Chondrocyte (in vitro differentiated cells): ENCODE measurements at places on chromosomes 11 and 22.
A peak's percentile ranks its signal among the peaks of the same experiment; 100 is the strongest.

DNA sequence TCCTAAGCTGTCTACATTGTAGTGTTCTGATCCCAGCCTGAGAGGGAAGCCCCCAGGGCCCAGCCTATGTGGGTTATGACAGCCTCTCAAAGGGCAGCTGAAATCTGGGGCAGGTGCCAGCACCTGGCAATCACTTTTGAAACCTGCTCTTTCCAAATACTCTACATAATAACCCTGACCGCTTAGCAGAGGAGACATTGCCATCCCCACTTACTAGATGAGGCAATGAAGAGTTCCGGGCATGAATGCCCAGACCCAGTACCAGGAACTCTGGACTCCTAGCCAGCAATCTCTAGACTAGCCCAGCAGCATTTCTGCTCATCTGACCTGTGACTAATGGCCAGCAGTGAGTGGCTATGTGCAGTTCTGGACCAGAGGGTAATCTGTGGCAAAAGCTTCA, 412.4 kb upstream of the CADM1 start:
- DNase-seq: no peak

- DNase-seq: peak; percentile 76
Measured at GRCh38 chr11:66859686-66860448, 3.0 kb downstream of the LRFN4 start.

GRCh38 chr22:37080838-37081237, 28.7 kb downstream of the TMPRSS6 start:
- no peak for DNase-seq

GRCh38 chr11:111604392-111605009, 2.3 kb downstream of the SIK2 start:
- DNase-seq: no peak

- DNase-seq: no peak
Measured at GRCh38 chr11:110859998-110860397, 147.8 kb upstream of the ARHGAP20 start.

- no peak for DNase-seq
Measured at GRCh38 chr22:38452373-38453065, 2.5 kb downstream of the KCNJ4 start.

- DNase-seq: no peak
Measured at GRCh38 chr11:134236834-134237556, 12.5 kb downstream of the VPS26B start.

DNA sequence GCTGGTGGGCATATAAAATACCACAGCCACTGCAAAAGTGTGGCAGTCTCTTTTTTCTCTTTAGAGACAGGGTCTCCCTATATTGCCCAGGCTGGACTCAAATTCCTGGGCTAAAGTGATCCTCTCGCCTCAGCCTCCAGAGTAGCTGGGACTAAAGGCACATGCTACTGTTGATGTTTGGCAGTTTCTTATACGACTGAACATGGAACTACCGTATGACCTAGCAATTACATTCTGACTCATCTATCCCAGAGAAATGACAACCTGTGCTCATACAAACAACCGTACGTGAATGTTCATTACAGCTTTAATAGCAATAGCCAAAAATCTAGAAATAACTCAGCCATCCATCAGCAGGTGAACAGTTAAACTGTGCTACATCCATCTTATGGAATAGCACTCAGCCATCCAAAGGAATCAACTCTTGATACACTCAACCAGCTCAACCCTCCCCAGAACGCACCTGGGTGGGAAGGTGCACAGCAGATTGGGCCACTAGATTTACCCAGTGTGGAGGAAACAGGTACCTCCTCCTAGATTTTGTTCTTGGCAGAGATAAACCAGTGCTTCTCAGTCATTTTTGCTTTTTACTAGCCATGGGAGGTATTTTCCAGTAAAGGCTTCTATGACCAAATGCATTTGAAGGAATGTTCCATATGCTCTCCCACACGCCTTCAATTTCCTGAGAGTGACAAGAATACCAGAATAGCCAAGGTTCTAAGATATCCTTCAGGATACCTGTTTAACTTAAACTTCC, 130.5 kb downstream of the MED15 start:
- no peak for DNase-seq

DNA sequence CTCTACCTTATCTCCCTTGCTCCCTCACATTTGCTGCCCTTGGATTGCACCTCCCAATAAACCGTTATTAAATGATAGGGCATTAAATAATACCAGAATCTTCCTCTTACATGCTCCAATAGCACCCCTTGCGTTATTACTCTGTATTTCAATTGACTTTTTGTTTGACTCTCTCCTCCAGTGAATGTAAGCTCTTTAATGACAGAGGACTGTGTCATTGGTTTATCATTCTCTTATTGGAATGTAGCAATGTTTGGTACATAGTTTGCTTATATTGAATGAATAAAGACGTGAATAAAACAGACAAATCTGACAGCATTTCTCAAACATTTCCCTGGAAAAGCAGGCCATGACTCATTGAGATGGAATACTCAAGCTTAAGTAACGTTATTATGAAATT, 8.7 kb upstream of the MPEG1 start:
- no peak for DNase-seq

DNA sequence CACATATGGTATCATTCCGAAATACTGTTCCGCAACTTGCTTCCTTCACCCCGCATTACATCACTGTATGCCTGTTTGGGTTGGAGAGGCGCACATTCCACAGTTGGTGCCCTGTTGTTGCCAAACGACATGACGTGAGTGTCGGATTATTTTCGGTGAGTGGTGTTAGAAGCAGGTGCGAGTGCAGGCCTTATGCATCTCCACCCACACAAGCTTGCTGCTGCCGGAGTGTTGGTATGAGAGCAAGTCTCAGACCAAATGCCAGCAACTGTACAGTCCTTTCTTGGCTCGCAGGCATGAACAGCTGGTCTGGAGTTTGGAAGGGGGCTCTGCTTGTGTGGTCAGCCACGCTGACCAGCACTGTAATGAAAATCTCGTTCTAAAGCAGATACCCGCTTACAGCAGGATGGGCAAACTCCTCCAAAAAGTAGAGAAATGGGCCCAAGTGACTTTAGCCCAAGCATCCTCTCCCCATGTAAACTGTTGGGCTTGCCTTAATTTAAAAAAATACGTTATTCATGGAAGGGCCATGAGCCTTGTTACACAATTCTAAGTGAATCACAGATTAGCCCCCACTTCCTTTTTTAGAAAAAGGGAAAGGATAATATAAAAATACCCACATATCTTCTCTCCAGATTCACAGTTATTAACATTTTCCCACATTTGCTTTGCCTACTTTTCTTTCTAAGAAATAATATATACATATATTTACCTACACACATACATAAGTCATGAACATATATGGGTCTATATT, 48.7 kb upstream of the OR9Q1 start:
- no peak for DNase-seq

DNA sequence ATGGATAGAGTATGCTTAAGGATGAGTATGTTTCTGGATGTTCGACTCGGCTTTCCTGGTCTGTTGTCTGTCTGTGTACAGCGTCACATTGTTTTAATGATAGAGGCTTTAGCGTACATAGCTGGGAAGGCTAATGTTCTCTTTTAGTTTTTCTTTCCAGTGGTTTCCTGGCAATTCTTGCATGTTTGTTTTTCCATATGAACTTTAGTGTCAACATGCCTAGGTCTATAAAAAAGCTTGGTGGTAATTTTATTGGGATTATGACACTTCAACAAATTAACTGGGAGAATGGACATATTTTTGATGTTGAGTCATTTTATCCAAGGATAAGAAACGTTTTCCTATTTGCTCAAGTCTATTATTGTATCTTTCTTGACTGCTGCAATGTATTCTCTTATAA, 17.6 kb downstream of the F2 start:
- no peak for DNase-seq

DNA sequence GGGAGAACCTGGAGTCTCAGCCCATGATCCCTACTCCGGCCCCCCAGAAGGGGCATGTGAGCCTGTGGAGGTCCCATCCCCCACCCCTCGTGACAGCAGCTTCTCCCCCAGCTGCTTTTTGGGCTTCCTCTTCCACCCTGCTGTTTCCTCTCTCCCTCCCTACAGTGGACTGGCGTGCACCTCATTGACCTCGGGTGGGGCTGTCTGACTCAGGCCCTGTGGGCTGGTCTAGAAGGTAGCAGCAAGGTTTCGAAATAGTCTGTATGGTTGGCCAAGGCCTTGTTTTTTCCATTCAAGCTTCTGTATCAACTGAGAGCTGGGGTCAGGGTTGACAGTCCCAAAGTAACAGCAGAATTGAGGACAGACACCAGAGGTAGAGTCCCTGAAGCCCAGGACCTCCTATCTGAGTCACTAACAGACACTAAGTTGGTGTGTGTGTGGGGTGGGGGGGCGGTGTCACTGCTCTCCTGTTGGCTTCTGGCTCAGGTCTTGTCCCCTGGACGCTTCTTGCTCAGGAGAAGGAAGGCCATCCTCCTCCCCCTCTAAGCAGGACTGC, 7.7 kb downstream of the SLC37A2 start:
- no peak for DNase-seq

DNA sequence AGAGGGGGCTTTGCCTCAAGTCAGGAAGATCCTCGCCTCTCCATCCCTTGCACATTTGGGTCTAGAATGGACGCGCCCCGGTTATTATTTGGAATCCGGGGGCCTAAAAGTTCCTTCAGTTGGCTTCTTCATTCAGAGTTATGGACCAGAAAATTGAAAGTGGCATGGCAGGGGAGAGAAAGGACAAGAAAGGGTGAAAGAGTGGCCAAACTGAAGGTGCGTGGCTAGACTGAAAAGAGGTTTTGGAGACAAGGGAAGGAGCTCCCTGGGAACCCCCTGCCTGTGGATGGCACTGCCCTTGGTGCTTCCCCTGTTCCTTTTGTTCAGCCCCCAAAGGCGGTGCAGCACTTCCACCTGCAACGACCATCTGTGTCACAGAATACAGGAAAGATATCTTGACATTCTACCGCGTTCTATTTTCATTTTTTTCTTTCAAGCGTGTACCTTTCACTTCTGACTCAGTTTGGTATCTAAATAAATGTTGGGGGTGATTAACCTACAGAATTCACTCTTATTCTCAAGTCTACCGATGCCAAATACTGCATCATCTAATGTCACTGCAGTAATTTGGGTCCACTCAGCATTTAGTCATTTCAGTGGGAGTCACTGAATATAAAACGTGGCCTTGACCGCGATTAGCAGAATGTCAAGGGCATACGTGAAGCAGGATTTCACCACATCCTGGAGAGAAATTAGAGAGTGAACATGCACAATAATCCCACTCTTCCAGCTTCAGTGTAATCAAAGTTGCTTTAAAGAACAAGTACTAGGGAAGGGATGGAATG, 88.1 kb upstream of the ARHGAP32 start:
- DNase-seq: no peak

- peak; percentile 15 for DNase-seq
Measured at GRCh38 chr11:8038393-8038792, 42.6 kb upstream of the TUB start.

DNA sequence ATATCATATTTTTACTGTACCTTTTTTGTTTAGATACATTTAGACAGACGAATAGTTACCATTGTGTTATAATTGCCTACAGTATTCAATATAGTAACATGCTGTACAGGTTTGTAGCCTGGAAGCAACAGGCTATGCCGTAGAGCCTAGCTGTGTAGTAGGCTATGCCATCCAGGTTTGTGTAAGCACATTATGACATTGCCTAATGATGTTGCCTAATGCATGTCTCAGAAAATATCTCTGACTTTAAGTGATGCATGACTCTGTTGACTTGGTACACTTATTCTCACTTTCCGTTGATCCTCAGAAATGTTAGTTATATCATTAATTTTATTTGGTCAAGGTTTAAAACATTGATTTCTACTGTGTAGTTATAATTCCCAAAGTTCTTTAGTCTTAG, 39.9 kb downstream of the OR2AT4 start:
- no peak for DNase-seq

- DNase-seq: no peak
Measured at GRCh38 chr22:30444632-30445437, 19.3 kb downstream of the MTFP1 start.

GRCh38 chr22:23831261-23831660, 7.5 kb downstream of the DERL3 start:
- DNase-seq: peak; percentile 59

DNA sequence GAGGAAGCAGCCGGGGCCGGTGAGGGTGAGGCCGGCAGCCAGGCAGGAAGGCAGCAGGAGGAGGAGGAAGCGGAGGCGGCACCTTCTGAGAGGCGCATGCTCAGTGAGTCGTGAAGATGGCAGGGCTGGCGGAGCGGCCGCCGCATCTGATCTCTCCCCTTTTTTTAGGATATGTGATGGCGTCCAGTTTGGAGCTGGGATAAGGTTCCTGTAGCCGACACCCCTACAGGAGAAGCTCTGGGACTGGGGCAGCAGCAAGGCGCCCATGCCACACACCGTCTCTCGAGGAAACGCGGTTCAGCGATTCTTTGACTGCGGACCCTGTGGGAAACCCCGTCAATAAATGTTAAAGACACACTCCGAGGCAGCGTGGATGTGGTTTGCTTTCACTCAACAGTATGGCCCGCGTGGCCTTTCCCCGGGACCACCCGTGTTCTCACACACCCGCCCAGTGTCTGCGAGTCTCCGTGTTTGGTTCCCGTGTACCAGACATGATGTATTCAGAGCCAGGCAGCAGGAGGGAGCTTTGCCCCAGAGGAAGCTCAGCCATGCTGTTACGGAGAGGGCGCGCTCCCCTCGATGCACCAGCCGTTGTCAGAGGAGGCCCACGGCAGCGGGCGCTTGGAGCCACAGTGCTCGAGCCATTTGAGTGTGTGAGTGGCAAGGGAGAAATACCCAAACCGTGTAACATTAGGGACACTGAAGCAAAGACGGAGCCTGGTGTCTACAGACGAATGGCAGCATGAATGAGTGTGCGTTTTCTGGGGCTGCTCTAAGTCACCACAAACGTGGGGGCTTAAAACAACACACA, 27.7 kb upstream of the PARVB start:
- no peak for DNase-seq

DNA sequence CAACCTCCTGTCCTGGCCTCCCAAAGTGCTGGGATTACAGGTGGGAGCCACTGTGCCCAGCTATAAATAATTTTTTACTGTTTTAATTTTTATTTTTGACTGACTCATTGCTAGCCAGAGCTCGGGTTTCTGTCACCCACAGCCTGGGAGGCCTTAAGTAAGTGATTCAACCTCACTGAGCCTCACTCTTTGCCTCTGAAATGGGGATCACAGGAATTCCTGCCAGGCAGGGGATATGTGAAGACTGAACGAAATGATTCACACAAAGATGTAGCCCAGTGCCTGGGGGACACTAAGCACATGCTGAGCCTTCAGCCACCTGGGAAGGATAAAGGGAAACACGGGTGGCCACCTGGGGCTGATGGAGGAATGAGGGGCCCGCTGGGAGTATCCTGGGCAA, 3.8 kb upstream of the LRRC74B start:
- no peak for DNase-seq

GRCh38 chr11:115501502-115501892, 2.7 kb downstream of the CADM1 start:
- no peak for DNase-seq

DNA sequence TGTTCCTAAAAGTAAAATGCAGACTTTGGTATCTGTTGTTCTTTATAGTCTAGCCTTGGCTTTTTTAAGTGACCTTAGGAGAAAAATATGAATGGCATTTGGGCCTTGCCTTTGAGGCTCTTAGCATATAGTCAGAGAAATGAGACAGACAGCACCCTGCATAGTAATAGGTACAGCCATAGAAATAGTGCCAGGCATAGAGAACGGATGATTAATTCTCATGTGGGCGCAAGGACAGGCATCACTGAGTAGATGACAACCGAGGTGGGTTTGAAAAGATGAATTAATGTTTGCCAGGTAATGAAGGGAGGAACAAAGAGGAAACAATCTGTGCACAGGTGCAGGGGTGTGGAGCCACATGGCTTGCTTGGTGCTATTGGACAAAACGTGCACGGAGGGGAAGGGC, 90.5 kb downstream of the BMAL1 start:
- no peak for DNase-seq
